ENCODE measurements at places on chromosomes 13 and 19.
A peak's percentile ranks its signal among the peaks of the same experiment; 100 is the strongest.

GRCh38 chr19:42132030-42132628 is at the start of gene POU2F2:
Gene POU2F2, minus strand, starts transcription at chr19:42132446. Its CDS starts 35 bp downstream, at chr19:42132411.
- no peak for DNase-seq

- DNase-seq = no peak
Measured at GRCh38 chr19:45637890-45638667, 1.1 kb downstream of the EML2 start.

DNA sequence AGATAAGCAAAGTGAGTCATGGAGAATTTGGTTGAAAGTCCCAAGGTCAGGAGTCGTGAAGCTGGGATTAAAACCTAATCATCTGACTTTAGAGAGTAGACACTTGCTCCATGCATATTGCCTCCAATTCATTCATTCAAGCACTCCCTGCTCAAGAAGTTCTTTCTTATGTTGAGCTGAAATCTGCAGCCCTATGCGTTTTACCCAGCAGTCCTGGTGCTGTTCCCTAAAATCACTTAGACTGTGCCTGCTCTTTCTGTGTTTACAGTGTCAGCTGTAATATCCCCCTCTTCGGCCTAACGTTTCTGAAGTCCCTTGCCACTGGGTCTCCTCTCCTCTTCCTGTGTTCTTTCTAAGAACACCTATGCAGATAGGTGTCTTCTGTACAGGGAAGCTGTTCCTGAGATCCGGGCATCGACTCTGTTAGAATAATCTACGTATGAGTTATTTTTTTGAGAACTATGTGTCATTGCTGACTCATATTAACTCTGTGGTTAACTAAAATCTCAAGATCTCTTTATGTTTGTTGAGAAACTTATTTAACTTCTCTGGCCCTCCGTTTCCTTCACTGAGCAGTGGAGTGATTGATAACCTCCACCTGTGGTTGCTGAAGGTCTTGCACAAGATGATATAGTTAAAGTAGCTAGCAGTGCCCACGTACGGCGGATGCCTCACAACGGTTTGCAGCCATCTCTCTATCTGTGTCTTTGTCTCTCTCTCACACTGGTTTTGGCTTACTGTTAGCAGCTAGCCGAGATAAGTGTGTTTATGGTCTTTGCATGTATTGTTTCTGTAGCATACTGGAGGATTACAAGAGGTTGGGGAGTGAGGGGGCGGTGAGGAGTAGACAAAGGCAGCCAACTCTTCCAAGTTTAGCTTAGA is 4.7 kb downstream of the ALOX5AP start:
- no peak for DNase-seq

DNA sequence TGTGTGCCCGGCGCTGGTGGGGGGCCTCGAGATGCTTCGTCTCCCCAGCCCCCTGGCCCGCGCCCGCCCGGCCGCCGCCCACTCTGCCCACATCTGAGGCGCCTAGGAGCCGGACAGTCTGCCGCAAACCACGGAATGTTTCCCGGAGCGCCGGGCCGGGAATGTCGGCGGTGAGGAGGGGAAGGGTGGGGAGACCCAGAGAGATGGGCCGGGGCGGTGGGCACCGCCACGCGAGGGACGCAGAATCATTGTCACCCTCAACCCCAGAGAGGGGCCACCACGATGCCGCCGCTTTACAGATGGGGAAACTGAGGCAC is 46.1 kb upstream of the NFIC start:
- no peak for DNase-seq

DNA sequence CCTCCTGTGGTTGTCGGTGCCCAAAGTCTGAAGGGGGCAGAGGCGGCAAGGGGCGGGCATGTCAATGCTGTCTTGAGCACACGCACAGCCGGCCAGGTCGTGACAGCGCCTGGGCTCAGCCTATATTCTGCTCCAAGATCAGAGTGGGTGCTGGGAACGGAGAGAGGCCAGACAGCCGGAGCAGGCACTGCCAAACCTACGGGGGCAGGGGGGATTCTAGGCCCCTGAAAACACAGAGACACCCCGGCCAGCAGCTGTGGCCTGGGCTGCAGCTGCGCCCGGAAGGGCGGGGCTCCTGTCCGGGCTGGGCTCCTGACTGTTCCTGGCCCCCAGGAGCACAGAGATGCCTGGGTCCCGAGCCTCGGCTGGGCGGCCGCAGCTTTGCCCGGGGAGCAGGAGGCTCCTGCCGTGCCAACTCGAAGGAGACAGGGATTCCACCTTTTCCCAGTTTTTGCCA is 2662.9 kb upstream of the PCDH20 start:
- DNase-seq = peak; percentile 70

DNA sequence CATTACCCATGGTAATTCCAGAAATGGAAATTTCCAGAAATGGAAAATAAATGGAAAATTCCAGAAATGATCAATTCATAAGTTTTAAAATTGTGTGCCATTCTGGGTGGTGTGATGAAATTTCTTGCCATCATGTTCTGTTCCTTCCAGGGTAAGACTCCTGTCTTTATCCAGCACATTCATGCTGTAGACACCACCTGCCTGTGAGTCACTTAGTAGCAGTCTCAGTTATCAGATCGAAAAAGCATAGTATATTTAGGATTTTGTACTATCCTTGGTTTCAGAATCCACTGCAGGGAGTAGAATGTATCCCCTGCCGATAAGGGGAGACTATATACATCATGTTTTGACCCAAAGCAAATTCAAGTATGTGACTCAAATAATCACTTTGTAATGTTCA is 26.7 kb upstream of the CSNK1A1L start:
- no peak for DNase-seq

DNA sequence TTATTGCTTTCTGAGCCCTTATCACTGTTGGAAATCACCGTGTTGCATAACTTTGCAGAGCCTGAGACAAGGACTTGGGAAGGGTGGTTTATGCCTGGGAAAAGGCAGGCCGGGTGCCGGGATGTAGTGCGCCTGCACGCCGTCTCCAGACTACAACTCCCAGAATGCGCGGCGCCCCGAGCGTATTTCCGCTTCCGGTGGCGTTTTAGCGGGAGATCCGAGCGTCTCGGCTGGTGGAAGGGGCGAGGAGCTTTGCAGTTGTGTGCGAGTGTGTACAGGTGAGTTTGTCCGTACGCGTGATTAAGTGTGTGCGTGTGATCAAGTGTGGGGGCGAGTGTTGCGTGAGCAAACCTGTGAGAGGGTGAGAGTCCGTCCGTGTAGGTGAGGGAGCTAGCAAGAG is 75.4 kb downstream of the PEG3 start:
- peak; percentile 36 for DNase-seq

All from NCI-H1417 (cell line).